ENCODE measurements at places on chromosomes 6 and 20.

GRCh38 chr6:118894425-118895260, 691 bp downstream of the ASF1A start:
- DNase-seq, result peak; percentile 38

GRCh38 chr6:125188594-125189203, 35.1 kb downstream of the TPD52L1 start:
- no peak for DNase-seq

GRCh38 chr6:113651120-113651519, 206.0 kb upstream of the MARCKS start:
- no peak for DNase-seq

DNA sequence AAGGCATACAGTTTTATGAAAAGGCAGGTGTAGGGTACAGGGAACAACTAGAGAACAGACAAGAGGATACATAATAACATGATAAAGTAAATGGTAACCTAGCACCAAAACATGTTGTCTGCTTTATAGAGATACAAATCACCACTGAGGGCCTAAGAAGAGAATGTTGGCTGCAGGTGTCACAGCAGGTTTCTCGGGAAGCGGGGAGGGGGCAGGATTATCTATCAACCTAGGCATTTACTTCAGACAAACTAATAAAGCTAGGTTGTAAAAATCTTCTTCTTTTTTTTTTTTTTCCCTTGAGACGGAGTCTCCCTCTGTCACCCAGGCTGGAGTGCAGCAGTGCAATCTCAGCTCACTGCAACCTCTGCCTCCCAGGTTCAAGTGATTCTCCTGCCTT, 22.7 kb downstream of the PIM1 start:
- DNase-seq, result no peak

- no peak for DNase-seq
These were observed 66.5 kb upstream of the IER3 start for GRCh38 chr6:30810813-30811339.

- no peak for DNase-seq
These were observed 101.3 kb upstream of the SULF2 start for GRCh38 chr20:47886454-47887041.

DNA sequence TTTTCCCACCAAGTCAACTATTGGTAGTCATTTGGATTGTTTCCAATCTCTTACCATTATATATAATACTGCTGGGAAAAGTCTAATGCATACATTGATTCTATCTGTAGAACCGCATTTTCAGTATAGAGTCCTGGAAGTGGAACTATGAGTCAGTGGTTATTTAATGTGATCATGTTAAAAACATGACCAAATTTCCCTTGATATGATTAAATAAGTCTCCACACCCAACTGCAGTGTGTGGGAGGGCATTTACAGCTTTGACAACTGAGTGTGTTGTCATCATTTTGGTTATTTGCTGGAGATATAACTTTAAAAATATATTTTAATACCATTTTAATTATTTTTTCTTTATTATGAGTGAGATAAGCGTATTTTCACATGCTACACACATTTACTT, 1027.6 kb downstream of the EYS start:
- no peak for DNase-seq

DNA sequence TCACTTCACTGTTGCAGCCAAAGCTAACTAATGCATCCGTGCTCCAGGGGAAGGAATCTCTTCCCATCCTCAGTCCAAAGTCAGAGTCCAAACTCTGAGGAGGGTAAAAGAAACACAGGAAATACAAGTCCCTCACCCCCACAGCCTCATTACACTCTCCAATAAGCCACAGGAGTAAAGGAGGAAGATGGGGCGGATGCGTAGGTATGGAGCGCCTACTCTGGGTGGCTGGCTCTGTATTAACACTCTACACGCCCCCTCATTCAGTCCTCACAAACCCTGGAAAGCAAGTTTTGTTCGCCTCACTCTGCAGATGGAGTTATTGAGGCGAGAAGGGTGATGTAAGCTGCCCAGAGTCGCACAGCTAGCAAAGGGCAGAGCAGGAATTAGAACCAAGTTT, 242.9 kb downstream of the NRN1 start:
- DNase-seq, result no peak

All from inflammatory macrophage treated with lipopolysaccharide for 1 hour (primary cell).